ENCODE measurements at places on chromosomes 3 and 15.

DNA sequence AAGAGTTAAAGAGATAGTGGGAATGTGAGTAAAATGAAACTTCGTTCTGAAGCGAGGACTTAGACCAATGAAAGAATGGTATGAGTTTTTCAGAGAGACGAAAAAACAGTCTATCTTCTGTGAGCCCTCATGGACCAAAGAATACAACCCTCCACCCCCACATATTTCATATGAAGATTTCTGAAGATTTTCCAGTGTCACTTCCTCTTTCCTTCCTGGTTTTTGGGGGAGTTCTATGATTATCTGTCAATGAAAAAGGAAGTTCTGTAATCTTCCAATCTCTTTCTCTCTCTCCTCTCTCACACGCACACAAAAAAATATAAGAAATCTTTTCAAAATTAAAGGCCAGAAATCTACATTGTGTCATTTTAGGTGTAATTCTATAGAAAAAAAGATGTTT is 27.7 kb downstream of the CMSS1 start:
- DNase-seq, result no peak

- no peak for DNase-seq
These were observed 347.5 kb upstream of the TMCO5A start for GRCh38 chr15:37586976-37587375.

DNA sequence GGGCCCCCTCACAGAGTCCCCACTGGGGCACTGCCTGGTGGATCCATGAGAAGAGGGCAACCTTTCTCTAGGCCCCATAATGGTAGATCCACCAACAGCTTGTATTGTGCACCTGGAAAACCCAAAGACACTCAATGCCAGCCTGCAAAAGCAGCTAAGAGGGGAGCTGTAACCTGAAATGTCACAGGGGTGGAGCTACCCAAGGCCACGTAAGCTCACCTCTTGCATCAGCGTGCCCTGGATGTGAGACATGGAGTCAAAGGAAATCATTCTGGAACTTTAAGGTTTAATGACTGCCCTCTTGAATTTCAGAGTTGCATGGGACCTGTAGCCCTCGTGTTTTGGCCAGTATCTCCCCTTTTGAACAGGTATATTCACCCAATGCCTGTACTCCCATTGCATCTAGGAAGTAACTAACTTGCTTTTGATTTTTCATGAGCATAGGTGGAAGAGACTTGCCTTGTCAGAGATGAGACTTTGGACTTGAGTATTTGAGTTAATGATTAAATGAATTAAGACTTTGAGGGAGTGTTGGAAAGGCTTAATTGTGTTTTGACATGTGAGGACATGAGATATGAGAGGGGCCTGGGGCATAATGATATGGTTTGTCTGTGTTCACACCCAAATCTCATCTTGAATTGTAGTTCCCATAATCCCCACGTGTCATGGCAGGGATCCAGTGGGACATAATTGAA is 900.9 kb upstream of the ROBO1 start:
- DNase-seq, result no peak

DNA sequence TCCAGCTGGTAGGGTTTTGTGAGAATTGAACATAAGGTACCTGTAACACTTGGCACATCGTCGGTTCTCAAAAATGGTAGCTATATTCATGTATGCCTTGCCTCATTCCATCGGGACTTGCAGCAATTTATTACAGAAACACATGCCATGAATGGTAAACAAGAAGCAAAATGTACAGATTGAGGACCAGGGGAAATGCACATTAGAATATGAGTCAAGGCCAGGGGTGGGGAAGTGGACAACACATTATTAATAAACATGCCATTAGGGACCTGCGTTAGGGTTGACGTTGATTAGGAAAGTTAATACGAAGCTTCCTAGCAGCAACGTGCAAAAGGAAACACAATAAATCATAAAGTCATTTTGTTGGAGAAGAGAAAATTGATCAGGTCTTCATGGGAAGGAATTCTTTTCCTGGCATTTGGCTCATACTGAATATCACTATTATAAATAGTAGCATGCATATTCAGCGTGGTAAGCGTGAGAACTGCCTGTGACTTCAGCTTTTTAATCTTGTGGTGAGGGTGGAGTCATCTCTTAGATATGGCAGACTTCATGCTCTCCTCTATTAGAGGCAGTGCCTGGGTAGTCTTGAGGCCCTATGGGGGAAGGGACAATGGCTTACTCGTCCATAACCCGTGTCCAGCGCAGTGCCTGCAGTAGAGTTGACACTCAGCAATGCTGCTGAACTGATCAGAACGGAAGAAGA is 184.9 kb downstream of the SV2B start:
- no peak for DNase-seq

- no peak for DNase-seq
These were observed 108.9 kb downstream of the LRTM1 start for GRCh38 chr3:54818942-54819341.

- no peak for DNase-seq
These were observed 31.4 kb upstream of the CACNA2D2 start for GRCh38 chr3:50534681-50535330.

DNA sequence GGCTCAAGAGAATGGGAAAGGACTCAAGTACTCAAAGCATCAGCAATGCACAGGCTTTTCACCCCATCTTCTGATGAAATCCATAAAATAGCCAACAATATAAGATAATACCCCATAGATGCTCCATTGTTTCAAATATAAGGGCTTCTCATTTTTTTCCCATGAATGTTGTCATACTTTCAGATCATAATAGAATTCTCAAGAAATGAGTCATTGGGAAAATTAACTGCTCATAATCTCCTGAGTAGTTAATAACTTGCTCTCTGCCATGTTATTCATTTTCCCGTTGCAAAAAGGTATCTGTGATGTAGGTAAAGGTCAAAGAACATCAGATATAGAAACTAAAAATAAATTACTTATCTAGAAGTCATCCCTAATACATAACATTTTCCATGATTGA is 121.9 kb downstream of the NSUN3 start:
- no peak for DNase-seq

GRCh38 chr3:120245386-120245785 is 39.6 kb downstream of the GPR156 start:
- DNase-seq, result no peak

- DNase-seq, result peak; percentile 1
These were observed 17.9 kb upstream of the SKIC8 start for GRCh38 chr15:78317145-78317836.

DNA sequence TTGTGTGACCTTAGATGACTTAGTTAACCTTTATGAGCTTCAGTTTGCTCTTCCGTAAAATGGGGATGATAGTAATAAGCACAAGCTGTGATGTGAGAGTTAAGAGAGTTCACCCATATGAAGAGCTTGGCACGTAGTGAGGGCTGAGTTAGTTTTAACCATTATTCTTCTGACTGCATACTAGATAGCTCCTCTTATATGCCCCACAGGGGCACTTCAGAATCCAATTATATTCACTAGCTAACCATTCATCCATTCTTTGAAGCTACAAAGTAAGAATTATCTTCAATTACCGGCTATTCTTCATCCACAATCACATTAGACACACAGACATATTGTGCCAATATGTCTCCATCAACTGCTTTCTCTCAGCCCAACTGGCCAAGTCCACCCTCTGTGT is 159.0 kb upstream of the STT3B start:
- DNase-seq, result no peak

- no peak for DNase-seq
These were observed 41.2 kb downstream of the CDCP1 start for GRCh38 chr3:45104715-45105711.

DNA sequence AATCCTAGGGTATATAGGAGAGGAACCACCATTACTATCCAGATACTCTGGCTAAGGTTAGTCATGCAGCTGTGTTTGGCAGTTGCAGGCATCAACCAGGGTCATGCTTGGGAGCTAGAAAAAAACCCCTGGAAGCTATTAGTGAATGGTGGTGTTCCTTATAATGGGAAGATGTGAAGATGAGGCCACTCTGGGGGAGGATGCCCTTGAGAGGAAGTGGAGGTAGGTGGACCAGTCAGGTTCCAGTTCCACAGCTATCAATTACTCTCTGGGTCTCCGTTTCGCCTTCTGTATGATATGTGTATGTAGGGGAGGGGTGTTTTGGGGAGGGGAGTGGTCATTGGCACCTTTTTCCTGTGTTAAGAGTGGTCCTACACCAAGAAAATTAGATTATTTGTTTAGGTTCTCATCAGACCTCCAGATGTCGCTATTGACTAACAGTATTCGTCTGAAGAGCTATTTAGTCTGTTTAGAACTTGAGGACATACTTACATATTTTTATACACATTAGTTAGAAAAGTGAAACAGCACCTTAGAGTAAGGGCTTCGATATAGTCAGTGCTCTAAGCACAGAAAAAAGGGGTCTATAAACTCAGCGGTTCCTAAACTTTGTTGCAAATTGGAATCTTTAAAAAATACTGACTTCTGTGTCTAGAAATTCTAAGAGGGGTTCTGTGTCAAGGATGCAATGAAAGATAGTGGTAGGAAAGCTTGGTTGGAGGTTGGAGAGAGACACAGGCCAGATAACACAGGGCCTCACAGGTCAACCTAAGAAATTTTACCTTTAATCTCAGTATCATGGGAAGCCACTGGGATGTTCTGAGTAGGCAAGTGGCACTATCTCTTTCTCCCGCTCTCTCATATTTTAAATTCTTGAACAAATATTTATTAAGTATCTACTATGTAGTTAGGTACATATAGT is 9.1 kb upstream of the HPS3 start:
- peak; percentile 61 for DNase-seq

DNA sequence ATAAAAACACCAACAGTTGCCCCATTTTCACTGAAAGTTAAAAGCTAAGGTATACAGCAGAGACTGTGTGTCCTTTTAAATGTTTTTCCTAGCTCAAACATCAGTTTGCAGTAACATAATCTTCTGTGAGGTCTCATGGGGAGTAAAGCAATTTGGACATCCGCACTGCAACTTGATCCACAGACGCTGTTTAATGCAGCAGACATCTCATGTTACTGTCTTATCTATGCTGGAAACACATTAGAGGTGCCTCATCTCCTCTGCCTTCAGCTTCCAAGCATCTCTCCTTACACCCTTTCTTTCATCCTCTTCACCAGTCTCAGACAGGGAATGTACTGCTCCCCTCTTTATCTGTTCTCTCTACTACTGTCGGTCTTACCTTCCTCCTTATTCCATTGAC is 53.7 kb upstream of the ATP11B start:
- no peak for DNase-seq

DNA sequence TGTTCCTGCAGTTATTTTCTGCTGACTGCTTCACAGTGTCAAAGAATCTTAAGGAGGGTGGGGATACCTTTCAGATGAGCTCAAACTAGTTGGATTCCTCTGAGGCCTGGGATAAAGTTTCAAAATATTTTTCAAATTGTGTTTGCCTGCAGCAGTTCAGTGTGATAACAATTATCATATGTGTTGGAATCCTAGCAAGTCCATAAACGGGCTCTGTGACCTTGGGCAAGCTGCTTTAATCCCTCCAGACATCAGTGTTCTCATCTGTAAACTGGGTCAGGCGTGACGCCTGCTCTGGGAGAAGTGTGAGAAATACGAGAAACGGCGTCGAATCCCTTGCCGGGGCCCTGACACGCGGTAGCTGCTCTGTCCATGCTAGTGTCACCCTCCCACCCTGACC is 153.5 kb downstream of the UACA start:
- no peak for DNase-seq

DNA sequence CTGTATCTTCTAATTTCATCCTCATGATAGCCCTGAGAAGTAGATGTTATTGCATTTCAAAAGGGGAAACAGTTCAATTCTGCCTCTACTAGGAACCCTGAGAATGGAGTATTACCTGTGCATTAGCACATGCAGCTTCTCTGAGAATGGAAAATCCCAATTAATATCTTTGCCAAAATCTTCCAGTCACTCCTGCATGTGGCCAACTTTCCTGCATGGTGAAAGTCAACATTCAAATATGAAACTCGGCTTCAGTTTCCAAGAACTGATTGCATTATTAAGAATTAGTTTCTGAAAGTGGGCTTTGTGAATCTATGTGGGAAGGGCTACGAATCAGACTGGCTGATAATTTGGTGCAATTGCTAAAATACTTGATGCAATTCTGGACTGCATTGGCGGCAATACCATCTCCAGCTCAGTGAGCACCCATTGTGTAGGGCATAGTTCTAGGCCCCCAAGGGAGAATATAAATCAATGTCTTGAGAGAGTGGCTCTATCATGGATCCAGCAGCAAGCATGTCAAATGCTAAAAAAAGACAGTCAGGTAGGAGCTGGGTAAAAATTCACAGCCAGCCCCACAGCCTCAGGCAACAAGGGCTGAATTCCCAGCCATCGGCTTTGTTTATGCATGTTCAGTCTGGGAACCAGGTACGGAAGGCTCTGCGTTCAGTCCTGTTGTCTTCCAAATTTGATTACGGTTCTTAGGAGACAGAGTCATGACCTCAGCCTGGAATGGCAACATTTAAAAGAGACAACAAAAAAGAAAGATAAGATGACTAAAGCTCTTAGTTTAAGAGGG is 18.8 kb upstream of the BCL6 start:
- DNase-seq, result peak; percentile 8

GRCh38 chr3:89690646-89691045 is 583.2 kb downstream of the EPHA3 start:
- no peak for DNase-seq

DNA sequence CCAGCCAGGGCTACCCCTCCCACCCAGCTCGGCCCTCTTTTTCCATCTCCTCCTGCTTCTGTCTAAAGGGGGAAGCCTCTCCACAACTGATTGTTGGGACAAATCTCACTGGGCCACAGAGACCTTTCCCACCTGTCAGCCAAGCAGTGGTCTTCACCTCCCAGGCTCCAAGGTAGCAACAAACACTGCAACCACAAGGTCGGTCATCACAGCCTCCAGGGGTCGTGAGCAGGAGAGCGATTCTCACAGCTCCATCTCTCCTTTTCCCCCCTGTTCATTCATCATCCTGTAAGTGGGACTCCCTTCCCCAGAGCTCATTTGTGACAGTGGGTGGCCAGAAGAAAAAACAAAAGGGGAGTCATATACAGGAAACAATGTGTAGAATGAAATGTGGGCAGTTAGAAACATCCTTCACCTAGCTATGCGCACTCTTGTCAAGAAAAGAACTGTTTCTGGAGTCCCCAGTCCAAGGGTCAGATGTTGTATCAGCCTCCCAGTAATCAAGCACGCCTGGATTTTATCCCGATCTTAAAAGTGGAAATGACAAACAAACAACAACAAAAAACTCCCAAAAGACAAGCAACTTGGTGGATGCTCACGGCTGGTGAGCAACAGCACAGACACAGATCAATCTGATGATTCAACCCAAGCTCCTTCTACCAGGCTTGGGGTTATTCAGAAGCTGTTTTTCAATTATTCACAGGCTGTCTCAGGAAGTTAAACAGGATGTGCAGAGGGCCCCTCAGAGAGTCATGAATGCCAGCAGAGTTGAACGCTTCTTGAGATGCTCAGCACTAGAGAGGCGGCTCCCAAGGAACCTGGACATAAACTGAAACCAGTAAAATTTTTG is 22.4 kb downstream of the LYZL4 start:
- DNase-seq, result no peak

GRCh38 chr3:186940967-186941366 is 10.6 kb downstream of the ST6GAL1 start:
- no peak for DNase-seq

DNA sequence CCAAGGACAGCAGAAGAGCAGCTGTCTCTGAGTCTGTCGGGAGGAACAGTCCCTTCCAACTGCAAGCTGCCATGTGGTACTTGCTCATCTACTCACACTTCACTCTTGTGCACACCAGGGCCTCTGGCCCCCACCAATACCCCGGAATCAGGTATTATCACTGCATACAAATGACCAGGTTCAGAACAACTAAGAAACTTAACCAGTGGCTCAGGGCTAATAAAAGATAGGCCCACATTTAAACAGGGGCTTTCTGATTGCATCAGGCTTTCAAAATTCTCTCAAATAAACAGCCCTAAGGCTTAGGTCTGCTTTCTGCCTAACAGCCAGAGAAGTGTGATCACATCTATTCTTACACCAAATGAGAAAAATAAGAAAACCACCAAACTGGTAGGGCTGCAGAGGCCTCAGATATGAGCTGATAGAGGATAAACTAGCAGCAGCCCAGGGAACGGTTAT is 20.7 kb downstream of the CCDC12 start:
- DNase-seq, result no peak
